NT2/D1 (cell line): ENCODE measurements at places on chromosomes 1 and 21.
A peak's percentile ranks its signal among the peaks of the same experiment; 100 is the strongest.

DNA sequence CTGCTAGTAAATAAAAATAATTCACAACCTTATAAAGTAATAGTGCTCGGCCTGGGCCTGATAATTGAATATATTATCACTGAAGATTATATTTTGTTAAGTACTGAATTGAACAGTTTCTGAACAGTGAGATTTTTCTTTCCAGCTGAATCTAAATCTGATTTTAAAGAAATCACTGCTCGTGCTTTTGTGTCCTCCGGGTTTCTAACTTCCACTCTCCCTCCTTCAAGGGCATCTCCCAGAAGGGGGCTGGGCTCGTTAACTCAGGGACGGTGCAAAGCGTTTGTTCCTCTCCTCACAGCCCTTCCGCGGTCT is 823 bp upstream of the KIF1B start:
- no peak for DNase-seq

DNA sequence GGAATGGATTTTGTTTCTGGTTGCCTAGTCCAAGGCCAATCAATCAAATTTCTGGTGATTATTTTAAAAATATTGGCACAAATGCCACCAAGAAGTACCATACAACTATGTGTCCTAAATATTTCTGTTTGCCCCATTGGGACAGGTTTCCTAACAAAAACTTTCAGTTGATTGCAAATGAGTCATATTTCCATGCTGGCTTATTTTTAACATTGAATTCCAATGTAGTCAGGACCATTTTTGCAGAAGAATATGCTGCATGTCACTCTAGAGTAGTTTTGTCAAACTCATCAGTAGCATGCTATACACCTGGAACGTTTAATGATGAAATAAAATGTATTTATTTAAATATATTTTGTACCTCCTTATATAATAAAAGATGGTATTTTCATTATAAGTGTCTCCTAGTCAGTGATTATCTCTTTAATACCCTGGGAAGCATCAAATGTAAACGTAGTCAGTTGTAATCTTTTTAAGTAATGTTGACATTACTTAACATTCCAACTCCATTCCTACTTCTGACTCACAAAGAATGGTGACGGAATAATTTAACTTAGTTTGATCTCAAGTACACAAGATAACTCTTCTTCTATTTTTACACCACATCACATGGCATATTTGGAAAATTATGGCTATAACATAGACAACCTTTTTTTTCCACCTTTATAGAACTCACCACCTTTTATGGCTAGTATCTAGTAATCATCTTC is 39.0 kb upstream of the USH2A start:
- DNase-seq: no peak

GRCh38 chr1:109980324-109981003 is 4.1 kb upstream of the AHCYL1 start:
- DNase-seq: no peak

DNA sequence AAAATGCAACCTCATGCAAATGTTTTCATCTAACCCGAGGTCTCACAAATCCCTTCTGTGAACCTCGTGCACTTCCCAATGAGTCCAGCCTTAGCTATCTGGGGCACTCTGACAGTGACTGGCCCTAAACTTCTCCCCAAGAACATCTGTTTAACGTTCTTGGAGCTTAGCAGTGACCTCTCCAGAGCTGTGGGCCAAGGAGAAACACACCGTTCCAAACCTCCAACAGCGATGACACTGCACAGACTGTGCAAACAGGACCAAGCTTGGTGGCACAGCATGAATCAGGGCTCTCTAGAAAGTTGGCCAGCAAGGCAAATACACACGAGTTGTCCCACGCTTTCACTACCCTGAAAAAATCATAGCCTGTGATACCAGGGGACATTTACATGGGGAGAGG is 15.8 kb downstream of the BEND5 start:
- no peak for DNase-seq

DNA sequence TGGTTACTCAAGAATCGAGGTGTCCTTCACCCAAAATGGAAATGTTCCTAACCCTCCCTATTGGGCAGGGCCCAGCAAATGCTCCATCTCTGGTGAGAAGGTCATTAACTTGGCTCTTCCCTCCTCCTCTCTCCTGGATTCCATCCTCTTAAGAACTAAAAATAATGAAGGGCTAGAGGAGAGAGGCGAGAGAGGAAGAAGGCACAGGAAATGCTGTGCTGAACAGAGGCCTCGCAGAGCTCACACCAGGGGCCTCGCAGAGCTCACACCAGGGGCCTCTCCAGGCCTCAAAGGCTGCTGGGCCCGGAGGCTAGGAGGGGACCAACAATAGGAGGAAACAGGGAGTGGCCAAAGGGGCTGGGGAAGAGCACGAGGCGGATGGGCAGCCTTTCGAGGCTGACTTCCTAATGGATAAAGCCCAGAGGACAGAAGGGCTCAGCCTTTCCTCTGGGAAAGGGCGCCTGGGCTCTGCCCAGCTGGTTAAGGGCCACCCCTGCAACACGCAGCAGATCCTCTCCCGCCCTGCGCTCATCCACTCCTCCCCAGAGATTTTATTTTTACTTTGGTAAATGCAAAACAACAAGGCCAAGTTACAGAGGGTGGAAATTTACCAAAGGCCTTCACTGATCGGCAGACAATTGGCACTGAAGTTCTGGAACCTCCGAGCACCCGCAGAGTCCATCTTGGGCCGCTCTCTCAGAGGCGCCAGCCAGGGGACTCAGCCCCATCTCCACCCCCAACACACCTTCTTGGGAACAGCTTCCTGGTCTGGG is 78.5 kb downstream of the ITPKB start:
- DNase-seq: no peak

GRCh38 chr1:165787741-165788140 is 19.1 kb upstream of the TMCO1 start:
- no peak for DNase-seq

DNA sequence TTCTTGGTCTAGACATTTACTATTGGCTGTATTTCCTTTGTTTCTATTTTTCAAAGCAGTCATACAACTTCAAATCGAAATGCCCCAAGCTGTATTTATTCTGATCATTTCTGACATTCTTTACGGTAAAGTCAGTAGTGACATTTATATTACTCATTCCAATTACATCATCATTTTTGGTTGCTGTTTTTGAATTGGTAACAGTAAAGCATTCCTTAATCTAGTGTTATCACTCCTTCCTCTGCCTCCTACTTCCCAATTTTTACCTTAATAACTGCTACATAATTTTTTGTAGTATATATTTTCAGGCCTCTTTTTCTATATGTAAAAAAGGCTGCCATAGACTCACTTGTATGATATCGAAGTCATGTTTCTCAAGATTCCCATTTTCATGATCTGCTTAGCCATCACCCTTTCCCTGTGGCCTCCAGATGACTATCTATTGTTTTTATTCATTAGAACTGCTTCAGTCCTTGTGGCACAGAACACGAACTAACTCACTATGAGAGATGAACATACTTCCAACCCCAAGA is 167.2 kb downstream of the RUNX1 start:
- no peak for DNase-seq

GRCh38 chr1:214236477-214236876 is 44.5 kb upstream of the SMYD2 start:
- DNase-seq: no peak

DNA sequence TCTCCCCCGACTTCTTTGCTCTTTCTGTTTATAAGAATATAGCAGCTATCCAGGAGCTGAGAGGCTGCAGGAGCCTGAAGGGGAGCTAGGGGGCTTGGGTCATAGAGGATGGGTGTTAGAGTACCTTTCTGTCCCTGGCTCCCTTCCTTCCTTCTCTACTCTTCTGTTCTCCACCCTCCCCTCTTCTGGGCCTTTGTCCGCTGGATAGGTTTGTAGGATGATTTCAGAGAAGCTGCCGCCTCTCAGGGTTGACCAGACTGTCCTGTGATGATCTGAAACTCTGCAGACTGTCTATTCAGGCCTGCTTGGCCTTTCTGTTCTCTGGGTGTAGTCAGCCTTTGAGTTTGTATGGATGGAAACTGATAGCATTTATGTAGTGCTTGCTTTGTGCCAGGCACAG is 26.3 kb downstream of the PPFIA4 start:
- no peak for DNase-seq

- peak; percentile 23 for DNase-seq
These were observed 31.4 kb upstream of the OLIG2 start for GRCh38 chr21:32994305-32994704.

GRCh38 chr1:23478896-23479665 is 4.9 kb downstream of the ASAP3 start:
- DNase-seq: no peak

DNA sequence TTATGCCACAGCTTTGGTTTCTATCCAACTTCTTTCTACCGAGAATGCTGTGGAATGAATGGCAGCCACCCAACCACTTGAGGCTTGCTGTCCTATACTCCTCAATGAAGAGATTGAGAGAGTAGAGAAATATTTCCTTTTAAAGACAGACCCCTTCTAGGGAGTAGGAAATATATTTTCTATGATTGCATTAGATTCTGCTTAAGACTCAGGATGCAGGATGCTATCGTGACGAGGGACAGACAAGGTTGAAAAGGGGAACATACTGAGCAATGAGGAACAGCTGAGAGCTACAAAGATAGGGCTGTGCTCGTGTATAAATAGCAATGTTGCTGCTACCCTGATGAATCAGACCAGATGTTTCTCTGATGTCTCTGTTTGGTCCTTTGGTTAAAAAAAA is 7.1 kb upstream of the RASAL2 start:
- DNase-seq: no peak

- no peak for DNase-seq
These were observed 837 bp downstream of the FOXD3 start for GRCh38 chr1:63322944-63323864.

GRCh38 chr1:240526312-240526711 is 85.6 kb downstream of the GREM2 start:
- no peak for DNase-seq

DNA sequence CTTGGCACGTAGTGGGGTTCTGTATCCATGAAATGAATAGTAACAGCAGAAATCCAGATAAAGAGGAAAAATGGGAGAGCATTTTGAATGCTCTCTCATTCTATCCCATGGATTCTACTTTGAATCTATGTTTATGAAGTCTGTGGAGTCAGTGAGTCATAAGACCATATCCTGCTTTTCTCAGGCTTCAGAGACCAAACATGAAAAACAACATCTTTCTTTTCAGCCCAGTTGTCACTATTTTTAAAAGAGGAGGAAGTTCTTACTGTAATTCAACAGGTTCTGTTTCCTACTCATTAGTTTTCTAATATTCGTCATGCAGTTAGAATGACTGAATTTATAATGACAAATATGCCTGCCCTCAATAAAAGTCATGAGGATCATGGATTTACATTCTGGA is 39.4 kb upstream of the CD55 start:
- DNase-seq: no peak

- no peak for DNase-seq
These were observed 3.0 kb downstream of the LYST start for GRCh38 chr1:235863699-235864093.

GRCh38 chr1:182253319-182253860 is 138.2 kb downstream of the GLUL start:
- DNase-seq: no peak

- no peak for DNase-seq
These were observed 33.5 kb downstream of the SUSD4 start for GRCh38 chr1:223330466-223330865.

DNA sequence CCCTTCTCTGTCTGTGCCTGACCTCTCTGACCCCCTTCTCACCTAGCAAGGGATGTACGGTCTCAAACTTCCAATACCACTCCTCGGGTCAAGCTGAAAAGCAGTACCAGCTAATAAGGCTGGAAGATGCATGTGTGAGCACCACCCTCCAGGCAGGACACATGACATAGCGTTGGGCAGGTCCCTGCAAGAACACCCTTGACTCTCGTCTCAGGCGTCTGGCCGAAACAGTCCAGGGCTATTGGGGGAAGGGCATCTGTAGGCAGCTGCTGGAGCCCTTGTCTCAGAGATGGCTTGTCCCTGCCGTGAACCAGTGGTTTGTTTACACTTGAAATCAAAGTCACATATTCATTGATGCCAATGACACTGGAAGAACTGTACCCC is 56.5 kb downstream of the CD46 start:
- DNase-seq: no peak

DNA sequence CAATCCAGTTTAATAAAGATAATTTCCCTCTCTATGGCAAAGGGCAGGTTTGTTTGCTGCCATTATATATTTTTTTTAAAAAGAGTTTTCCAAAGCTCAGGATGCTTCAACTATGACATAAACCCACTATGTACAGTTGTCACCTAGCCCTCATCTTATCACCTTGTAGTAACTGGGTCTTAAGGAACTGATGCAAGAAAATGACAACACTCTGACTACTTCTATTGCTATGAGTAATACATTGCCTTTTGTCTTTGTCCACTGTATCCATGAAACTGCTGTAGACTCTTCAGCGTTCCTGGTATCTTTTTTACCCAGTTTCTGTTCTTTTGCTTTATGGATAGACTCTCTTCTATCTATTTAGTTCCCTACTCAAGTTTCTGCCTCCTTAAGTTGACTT is 586.5 kb downstream of the NEGR1 start:
- no peak for DNase-seq

DNA sequence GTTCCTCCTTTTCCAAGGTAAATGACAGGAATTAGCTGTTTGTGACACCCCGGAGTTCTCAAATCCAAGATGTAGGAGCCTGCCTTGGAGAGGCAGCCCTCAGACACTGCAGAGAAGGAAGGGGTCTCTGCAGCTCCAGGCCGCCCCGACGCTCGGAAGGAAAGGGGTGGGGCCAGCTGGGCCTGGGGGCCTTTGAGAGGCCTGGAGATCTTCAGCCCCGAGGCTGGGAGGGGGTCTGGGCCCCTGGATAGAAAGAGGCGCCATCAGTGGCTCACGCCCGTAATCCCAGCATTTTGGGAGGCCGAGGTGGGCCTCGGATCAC is 1.1 kb upstream of the TNFRSF18 start:
- no peak for DNase-seq

GRCh38 chr1:34408011-34408410 is 231.3 kb downstream of the C1orf94 start:
- no peak for DNase-seq

DNA sequence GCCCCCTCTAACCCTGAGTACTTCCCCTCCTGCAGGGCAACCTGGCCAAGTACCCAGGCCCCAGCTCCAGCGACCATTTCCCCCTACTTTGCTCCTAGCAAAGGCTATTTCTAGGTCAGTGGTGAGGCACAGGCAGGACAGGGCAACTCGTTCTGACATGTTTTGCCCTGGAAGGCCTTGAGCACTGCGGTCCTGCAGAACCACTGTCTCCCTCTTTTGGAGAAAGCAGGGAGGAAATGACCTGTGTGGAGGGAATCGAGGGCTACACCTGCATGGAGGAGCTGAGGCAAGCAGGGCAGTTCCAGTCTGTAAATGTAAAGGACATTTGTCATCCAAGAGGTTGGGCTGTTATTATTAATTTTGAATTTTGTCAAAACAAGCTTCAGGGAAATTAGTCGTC is 99.1 kb downstream of the PPIAL4G start:
- no peak for DNase-seq

GRCh38 chr1:206833106-206833680 is 32.2 kb upstream of the IL20 start:
- DNase-seq: no peak

- DNase-seq: no peak
These were observed 935 bp upstream of the COG2 start for GRCh38 chr1:230641346-230641745.

- DNase-seq: no peak
These were observed 5.5 kb downstream of the KIF26B start for GRCh38 chr1:245160288-245160687.
